ENCODE measurements at places on chromosomes 6 and 20.
A peak's percentile ranks its signal among the peaks of the same experiment; 100 is the strongest.

- DNase-seq: no peak
These were observed 126.4 kb upstream of the CD93 start for GRCh38 chr20:23212464-23212995.

DNA sequence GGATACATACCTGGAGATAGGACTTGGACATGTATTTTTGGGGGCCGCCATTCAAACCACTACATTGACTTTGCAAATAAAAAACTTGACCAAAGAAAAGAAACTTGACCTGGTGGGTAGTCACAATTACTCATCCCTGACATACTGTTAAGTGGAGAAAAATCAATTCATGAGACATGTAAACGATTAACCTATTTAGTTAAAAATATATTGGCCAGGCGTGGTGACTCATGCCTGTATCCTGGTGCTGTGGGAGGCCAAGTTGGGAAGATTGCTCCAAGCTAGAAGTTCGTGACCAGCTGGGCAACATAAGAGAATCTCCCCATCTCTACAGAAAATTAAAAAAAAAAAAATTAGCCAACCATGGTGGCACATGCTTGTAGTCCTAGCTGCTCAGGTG lies 2.5 kb upstream of the SRSF12 start:
- no peak for DNase-seq

DNA sequence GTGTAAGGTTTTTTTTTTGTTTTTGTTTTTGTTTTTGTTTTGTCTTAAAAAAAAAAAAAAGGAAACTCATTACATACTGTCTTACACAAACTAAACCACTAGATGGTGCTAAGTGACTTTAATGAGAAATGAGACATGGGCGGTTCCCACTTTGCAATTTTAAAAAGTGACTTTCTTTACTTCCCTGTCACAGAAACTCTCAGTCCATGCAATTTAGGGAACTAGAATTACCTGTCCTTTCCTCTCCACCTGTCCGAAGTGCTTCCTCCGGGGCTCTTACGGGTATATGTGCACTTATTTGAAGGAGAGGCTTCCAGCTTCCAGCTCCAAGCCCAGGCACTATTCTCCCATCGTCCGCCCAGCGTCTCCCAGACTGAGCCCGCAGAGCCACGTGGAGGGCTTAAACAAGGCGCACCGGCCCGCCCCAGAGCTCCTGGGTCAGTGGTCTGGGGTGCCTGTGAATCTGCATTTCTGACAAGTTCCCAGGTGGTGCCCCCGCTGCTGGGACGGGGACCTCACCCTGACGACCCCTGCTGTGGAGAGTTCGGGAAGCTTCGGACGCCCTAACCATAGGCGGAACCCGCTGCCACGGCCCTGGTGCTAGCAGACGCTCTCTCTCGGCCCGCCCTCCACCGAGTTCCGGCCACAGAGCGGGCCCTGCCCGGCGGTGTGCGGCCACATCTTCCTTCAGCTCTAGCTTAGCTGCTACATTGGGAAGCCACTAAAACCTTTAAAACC lies 26.1 kb downstream of the BFSP1 start:
- DNase-seq: peak; percentile 54

- no peak for DNase-seq
These were observed 8.7 kb upstream of the RPS21 start for GRCh38 chr20:62378215-62378614.

GRCh38 chr20:9615118-9615517 lies 100.7 kb downstream of the LAMP5 start:
- no peak for DNase-seq

GRCh38 chr6:135936606-135937005 lies 85.1 kb downstream of the PDE7B start:
- DNase-seq: peak; percentile 25

DNA sequence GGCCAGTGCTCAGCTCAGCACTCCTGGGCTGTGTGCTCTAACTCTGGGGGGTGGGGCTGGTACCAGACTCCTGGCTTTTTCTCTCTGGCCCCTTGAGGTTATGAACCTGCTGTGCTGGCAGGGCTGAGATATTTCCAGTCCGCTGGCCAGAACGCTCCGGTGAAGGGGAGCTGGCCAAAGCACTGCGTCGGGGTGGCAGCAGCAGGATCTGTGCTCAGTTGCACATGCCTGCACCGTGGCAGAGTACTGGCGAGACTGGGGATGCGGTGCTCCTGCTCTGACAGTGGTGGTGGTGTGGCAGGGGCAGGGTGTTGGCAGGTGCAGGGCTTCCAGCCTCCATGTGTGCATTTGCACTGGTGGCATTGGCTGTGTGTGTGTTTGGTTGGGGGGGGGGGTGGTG lies 374.4 kb downstream of the PHF3 start:
- no peak for DNase-seq

GRCh38 chr20:10260316-10260715 lies 41.7 kb downstream of the SNAP25 start:
- DNase-seq: no peak

DNA sequence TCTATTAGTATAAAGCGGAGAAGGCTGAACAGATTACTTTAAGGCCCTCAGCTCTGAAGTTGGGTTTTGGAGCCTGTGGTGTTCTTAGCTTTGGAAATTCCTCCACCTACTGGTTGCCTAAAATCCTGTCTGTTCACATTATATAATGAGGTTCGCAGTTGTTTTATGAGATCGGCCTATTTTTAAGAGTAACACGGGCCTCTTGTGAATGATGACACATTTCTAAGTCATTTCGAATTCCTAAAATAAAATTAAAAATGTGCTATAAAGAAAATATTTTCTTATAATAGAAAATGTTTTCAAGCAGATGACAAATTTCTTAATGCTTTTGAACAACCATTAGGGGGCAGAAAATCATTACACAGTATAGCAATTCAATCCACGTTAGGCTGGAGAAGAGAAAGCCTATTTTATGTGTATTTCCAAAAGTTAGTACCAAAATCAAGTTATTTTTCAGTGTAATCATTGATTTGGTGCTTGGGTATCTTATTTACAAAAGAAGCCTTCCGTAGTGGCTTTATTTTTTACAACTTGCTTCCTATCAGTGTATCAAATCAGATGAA lies 15.8 kb upstream of the FAM8A1 start:
- peak; percentile 55 for DNase-seq

DNA sequence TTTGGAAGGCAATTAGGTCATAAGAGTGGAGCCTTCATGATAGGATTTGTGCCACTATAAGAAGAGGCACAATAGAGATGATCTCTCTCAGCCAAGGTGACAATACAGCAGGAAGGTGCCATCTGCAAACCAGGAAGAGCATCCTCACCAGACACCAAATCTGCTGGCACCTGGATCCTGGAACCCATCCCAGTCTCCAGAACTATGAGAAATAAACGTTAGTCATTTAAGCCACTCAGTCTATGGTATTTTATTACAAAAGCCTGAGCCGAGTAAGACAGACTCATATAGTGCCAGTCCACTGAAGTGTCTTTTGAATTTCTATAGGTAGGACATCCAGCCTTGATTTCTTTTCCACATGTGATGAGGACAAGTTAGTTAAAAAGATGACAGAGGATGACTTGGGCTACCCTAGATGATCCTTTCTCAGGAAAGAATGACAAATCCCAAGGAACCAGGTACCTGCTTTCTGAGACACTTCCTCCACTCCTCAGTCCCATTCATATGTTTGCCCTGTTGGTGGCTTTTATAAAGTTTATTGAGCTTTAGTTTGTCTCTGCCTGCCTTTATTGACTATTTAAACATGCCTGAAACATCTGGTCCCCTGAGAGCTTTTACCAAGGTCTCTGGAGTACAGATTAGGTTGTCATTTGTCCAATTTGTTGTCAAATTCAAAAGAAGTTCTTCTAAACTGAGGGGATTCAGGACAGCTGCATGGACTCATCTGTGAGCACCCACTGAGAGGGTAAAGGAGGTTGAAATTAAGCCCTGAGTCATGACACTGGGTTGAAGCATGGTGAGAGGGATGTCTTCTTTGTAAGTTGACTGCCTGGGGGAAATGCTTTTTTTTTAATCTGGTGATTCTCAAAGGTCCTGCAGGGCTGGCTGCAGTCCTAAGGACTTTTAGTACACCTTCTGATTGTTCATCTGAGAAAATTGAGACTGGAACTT lies 165.0 kb upstream of the PLCB4 start:
- no peak for DNase-seq

DNA sequence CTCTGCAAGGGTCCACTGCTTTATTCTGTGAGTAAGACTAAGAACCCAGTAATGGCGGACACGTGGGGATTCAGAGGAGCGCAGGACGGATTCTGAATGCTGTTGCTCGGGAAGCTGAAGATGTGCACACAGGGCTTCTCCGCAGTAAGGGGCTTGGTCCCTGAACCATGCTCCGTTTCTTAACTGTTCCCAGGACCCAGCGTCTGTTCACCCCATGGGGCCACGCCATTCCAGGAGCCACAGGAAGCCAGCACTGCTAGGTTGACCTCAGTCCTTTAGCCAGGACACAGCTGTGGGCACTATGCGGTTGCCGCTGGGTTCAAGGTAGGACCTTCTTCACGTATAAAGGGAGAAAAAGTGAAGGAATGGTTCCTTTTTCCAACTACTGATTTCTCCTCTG lies 59.8 kb downstream of the IRF4 start:
- DNase-seq: no peak

DNA sequence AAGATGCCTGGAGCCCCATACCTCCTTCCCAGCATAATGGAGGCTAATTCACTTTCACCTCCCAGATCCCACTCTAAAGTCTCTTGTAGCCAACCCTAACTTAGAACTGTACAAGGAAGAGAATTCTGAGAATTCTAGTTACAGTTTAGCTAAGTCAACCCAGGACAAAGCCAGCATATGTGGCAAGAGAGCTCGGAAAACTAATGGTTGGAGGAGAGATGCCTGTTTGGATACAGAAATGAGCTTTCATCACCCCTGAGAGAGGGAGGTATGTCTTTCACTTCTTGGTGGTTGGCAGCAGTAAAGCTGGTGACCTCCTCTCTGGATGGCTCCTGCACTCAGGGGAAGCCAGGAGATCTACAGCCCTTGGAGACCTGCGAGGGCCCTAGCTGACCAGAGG lies 252.6 kb upstream of the SUPT3H start:
- no peak for DNase-seq

- DNase-seq: no peak
These were observed 912 bp upstream of the OR12D3 start for GRCh38 chr6:29376003-29376402.

DNA sequence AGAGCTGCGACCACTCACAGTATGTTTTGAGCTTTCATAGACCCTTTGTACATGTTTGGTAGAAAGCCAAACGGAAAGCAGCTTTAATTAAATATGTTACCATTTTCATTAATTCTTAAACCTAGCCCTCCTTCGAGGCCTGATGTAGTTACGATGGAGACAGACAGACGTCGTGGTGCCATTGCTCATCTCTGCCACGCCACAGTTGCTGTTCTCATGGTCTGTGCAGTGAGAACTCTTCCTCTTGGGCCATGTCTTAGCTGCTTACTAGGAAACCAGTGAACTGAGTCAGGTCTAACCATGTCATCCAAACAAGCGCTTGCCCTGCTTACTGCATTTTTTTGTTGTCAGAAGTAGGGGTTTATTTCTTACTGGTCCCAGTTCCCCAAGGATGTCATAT lies 62.8 kb downstream of the SNX9 start:
- DNase-seq: no peak

- DNase-seq: no peak
These were observed 43.7 kb upstream of the GABRR1 start for GRCh38 chr6:89260832-89261231.

GRCh38 chr6:149614337-149614736 lies 34.2 kb downstream of the KATNA1 start:
- DNase-seq: no peak

DNA sequence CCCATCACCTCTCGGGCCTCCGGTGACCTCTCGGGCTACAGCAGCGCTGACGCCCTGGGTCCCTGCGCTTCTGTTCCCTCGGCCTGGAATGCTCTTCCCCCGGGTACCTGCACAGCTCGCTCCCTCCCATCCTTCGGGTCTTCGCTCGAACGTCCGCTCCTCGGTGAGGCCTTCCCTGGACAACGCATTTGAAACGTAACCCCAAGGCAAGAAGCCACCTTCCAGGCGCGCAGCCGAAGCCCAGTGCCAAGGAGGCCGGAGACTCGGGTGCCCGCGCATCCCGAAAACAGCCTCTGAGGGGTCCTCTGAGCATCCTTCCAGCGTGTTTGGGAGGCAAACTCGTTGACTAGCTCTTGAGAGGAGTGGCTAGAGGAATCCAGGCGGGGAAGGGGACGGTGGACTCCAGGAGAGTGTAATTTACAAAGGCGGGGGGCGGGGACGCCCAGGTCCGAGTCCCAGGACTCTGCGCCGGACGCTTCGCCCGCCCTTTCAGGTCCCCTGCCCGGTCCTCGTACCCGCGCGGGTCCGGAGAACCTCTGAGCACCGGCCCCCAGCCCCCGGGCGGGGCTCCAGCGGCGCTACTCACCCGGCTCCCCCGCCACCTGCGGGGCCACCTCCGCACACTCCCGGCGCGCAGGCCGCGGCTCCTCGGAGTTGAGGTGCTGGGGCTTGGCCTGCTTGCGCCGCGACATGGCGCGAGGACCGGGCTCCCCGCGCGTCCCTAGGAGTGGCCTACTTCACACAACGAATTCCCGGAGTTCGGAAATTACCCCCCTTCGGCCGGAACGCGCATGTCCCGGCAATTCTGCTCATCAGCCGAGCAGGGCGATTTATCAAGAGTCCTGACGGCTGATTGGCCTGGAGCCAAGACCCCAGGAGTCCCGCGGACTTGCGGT lies 86.8 kb downstream of the ZFP64 start:
- DNase-seq: peak; percentile 45

GRCh38 chr20:4063631-4064030 lies 48.3 kb upstream of the RNF24 start:
- no peak for DNase-seq

GRCh38 chr6:166313255-166314070 lies 5.3 kb upstream of the PRR18 start:
- DNase-seq: peak; percentile 23

DNA sequence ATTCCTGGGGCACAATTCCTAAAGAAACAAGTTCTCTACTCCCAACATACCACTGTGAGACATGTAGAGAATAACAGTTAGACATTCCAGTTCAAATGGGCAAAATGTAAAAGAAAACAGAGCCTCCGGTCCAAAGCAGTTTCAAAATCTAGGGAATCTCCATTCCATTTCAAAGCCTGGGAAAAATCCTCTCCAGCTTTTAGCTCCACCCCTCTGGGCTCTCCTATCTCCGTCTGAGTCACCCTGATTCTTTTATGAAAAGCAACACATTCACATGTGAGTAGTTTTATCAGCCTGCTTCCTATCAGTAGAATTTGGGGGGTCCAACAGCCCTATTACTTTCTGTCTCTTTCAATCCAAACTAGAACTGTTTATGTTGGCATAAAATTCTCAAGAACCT lies 3.7 kb downstream of the CSNK2A1 start:
- no peak for DNase-seq

DNA sequence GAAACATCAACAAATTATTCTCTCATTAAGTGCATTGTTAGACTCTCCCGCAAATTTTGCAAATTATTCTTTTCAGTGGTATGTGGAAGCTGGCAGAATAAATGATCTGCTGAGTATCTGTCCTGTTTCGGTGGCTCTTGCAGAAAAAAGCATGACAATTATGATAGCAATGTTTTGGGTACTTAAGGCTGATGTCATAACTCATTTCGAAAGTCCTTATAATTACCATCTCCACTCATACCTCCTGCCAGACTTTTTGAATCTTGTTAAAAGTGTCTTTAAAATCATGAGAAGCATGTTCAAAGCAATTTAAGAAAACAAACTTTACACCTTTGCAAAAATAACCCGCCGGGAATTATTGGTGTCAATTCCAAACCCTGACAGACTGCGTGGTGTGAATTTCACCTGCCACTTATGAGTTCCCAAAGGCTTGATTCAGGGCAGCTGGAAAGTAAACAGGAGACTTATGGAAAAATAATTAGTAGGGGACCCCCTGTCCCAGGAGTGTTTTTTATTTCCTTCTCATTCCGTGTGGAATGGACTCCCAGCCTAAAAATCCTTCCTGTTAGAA lies 87.6 kb upstream of the E2F3 start:
- DNase-seq: no peak

- no peak for DNase-seq
These were observed 10.1 kb downstream of the LSM14B start for GRCh38 chr20:62132421-62132820.

Data from NCI-H460 (cell line).